Chondrocyte (in vitro differentiated cells): ENCODE measurements at places on chromosomes 2 and 18. TPM values are rescaled to one million over a fixed set of nuclear protein-coding genes. Genes with fewer than 3 reads are reported as not detected.

Gene ALPI
- not detected in 3 replicates for total RNA-seq

Gene SPATA3
- not detected in 3 replicates for total RNA-seq

Gene HOXD3
- not detected in 3 replicates for total RNA-seq

Gene FZD7
- 61.0 to 66.2 TPM (median 63.1 TPM) in 3 replicates for total RNA-seq

Gene AMER3
- total RNA-seq: not detected in 3 replicates

Gene DOK6
- total RNA-seq: 5.9 to 15.1 TPM (median 8.9 TPM) in 3 replicates

Gene CAVIN2
- total RNA-seq: 1.8 to 5.7 TPM (median 2.2 TPM) in 3 replicates

GRCh38 chr2:68921646-68922045, 31.0 kb downstream of the GKN2 start:
- no peak for DNase-seq
- H3K27me3 ChIP-seq: no peaks in the 10 kb centered on the region
- no peaks in the 10 kb centered on the region for H3K36me3 ChIP-seq
- no peak overlapping the region for H3K4me3 ChIP-seq
- H3K4me1 ChIP-seq: peaks cover 23% of the 10 kb centered on the region

GRCh38 chr2:240786355-240786841, 33.6 kb downstream of the KIF1A start:
- no peak overlapping the region for H3K4me3 ChIP-seq
- no peak overlapping the region for H3K27ac ChIP-seq
- peak; percentile 80 for DNase-seq
- H3K36me3 ChIP-seq: peaks cover 2% of the 10 kb centered on the region
- no peaks in the 10 kb centered on the region for H3K27me3 ChIP-seq

GRCh38 chr2:46512185-46512584, 32.8 kb downstream of the TMEM247 start:
- no peak overlapping the region for H3K4me3 ChIP-seq
- no peak overlapping the region for H3K27ac ChIP-seq
- no peaks in the 10 kb centered on the region for H3K4me1 ChIP-seq
- no peaks in the 10 kb centered on the region for H3K27me3 ChIP-seq

DNA sequence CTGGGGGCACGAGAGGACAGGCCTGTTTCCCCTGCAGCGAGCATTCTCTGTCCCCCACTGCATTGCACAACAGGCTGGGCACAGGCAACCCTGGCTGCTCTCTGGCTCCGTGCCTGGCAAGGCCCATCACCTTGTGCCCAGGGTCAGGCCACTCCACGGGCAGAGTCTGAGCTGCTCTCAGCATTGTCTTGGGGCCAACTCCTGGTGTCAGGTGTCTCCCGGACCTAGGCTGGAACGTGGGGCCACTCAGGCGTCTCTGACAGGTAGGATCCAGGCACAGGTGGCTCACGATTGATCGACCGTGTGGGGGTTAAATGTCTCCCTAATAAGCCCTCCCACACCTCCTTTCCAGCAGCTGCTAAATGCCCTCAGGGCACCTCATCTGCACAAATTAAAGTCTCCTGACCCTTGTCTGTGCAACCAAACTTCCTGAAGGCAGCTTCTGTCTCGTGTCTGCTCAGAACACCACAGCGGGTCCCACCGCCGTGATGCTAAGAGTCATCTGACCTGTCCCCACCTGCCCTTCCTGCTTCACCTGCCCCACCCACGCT, 66.6 kb upstream of the GPC1 start:
- peak overlapping the region; percentile 63 for H3K27ac ChIP-seq
- peaks cover 56% of the 10 kb centered on the region for H3K4me1 ChIP-seq
- no peaks in the 10 kb centered on the region for H3K27me3 ChIP-seq
- H3K4me3 ChIP-seq: no peak overlapping the region
- DNase-seq: no peak

- peak; percentile 38 for DNase-seq
- no peaks in the 10 kb centered on the region for H3K27me3 ChIP-seq
- H3K27ac ChIP-seq: peak overlapping the region; percentile 36
- no peak overlapping the region for H3K4me3 ChIP-seq
- peaks cover 44% of the 10 kb centered on the region for H3K36me3 ChIP-seq
Observed at GRCh38 chr2:96274355-96275056, 8.5 kb downstream of the CIAO1 start.

GRCh38 chr18:51330148-51330547, 132.7 kb upstream of the MEX3C start:
- H3K4me1 ChIP-seq: peaks cover 17% of the 10 kb centered on the region
- no peak for DNase-seq
- H3K4me3 ChIP-seq: no peak overlapping the region

DNA sequence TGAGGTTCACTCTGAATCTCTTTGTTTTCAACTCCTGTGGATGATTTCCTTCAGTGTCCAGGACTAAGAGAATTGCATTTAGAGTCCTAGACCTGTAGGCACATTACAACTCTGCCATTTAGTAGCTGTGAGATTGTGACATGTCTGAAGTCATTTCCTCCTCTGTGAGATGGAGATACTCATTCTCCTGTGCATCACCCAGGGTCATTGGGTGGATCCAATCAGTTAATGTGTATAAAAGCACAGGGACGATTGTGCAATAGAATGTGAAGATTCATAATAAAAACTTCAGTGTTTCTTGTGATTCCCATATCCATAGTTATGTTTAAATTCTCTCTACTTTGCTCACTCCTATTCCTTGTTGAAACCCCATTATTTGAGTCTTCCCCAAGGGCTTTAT, 113.6 kb downstream of the DIS3L2 start:
- no peak overlapping the region for H3K4me3 ChIP-seq
- peaks cover 21% of the 10 kb centered on the region for H3K4me1 ChIP-seq
- H3K36me3 ChIP-seq: no peaks in the 10 kb centered on the region
- no peaks in the 10 kb centered on the region for H3K27me3 ChIP-seq

DNA sequence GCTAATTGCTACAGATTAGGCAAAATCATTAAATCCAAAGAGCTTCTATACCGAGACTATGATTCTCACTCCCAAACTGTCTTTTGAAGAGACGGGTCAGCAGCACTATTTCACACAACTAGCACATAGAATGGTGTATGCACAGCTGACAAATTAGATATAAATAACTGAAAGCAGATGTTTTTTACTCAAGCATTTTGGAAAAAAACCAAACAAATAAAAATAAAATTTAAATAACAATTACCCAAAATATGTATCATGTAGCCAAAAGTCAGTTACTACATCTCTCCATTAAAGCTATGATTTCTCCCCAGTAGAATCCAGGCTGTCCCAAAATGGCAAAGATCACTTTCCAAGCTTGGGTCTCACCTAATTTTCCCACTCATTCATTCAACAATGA, 107.9 kb downstream of the TMEM163 start:
- no peaks in the 10 kb centered on the region for H3K4me1 ChIP-seq
- no peaks in the 10 kb centered on the region for H3K36me3 ChIP-seq
- H3K27me3 ChIP-seq: peaks cover 3% of the 10 kb centered on the region
- no peak overlapping the region for H3K27ac ChIP-seq
- DNase-seq: no peak
